ENCODE measurements at places on chromosomes 5 and 9.

DNA sequence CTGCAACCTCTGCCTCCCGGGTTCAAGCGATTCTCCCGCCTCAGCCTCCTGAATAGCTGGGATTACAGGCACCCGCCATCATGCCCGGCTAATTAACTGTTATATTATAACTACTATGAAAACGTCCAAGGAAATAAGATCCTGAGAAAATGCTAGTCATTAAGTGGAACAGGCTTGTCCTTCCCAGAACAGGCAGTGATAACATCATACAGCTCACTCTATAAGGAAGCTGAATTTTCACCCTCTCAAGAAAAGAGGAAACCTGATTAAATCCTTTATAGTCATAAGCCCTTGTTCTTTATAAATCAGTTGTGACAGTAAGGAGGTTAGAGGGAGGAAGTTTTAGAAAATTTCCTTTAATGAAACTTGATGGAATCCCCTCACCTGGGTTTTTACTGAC, 163.9 kb upstream of the CLINT1 start:
- DNase-seq = no peak

DNA sequence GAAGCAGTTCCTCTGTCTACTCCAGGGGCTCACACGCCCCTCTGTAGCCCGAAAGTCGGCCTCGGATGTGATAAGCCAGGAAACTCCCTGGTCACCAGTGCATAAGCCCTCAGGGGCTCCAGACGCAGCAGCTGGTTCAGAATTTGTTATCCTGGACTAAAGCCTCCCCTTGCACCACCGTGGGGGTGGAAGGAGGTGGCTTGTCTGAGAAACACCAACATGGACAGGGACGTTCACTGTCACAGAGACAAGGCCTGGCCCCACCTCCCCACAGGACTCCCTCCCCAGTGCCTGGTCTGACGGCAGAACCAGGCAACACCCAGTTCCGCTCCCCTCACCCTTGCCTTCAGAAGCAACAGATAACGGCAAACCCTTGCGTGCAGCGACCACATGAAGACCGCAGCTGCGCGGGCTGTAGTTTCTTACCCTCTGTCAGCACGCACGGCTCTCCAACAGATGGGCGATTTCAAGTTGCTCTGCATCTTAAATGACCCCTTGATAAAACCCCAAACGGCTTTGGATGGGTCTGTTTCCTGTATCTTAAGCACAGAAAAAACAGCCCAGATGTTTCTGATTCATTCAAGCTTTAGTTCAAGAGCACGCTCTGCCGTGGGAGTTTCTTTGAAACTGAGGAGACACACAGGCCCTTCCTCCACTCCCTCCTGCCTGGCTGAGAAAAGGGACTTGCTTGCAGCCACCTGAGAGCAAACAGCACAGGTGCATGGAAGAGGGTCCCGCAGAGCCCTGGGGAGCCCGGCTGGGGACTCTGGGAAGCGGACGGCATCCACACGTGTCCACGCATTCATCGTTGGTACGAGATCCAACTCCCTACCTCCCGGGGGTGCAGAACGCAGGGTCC, 44.7 kb upstream of the NKD2 start:
- peak; percentile 65 for DNase-seq

GRCh38 chr5:153640293-153640692, 149.8 kb downstream of the GRIA1 start:
- no peak for DNase-seq

GRCh38 chr5:135092476-135092875, 58.4 kb upstream of the PITX1 start:
- DNase-seq = no peak

DNA sequence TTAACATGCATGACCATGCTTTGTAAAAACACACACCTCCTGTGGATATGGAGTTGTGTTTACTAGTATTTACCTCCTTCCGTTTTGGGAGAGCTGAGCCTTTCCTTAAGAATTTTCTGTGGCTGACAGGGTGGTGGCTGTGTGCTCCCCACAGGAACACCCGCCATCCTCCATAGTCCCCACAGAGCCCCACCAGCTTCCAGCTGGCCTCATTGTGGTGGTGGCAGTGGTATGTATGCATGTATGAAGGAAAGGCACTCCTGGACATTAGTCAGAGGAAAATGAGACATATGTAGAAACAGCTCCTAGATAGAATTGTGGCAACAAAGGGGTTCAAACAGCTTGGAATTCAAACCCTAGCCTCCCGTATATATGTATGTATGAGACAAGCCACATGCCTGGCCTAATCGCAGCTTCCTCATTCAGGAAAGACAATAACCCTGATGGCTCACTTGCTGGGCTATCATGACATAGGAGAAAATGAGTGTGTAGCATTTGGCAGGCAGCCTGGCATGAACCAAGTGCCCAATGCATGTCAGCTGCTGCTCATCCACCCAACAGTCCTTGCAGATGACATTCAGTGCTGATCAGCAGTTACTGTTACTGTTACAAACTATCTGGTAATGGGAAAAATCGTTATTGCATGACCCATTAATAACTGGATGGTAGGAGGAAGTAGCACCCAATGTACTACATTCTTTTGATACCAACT, 459.7 kb downstream of the EBF1 start:
- DNase-seq = no peak

DNA sequence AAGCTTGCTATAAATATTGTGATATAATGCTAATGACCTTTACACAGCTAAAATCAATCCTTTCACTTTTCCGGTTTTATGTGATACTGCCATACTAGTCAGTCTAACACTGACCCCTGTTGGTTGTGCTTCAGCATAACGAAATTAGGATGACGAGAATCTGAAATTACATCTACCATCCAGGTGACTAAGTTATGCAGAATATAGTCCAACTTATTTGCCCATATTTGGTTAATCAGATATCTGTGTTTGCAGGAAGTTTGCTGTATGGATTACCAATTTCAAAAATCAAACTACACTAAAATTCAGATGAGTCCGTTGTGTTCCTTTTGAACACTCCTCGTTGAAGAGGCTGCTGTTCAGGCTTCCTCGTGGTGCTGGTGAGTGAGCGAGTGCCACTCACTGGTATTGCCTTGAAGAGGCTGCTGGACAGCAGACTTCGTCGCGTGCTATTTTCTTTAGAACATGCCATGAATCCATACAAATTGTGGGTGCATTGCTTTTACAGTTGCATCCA, 32.5 kb downstream of the TENT4A start:
- DNase-seq = peak; percentile 43

DNA sequence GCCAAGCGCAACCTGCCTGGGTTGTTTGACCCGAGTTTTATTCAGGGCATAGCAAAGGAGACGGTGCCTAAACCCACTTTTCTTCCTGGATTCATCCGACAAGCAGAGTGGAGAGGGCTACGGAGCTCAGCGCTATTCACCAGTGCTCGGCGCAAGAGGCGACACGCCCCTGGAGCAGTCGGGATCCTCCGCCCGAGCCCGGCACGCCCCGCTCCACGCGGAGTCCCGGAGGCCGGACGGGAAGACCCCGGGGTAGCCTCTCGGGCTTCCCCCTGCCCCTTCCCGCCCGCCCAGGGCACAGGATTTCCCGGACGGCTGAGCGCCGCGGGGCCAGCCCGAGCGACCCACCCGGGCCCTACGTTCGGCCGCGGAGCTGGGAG, 427 bp downstream of the SERINC5 start:
- peak; percentile 74 for DNase-seq

GRCh38 chr9:126144196-126144595, 182.4 kb upstream of the MVB12B start:
- DNase-seq = no peak

GRCh38 chr9:118262191-118262590, 558.0 kb downstream of the TLR4 start:
- DNase-seq = no peak
